Activated CD4-positive, alpha-beta memory T cell treated with anti-CD3 and anti-CD28 coated beads for 36 hours (primary cell): ENCODE measurements at places on chromosomes 3 and 15. TPM values are rescaled to one million over a fixed set of nuclear protein-coding genes. Genes with fewer than 3 reads are reported as not detected.

Gene GOLGA6A
- not detected for total RNA-seq

Gene USP8
- total RNA-seq: 46.0 TPM

Gene MTFMT
- 18.3 TPM for total RNA-seq

Gene SIN3A
- total RNA-seq: 83.3 TPM

Gene SEC22A
- total RNA-seq: 19.6 TPM
